ENCODE measurements at places on chromosomes 3 and 15. TPM values are rescaled to one million over a fixed set of nuclear protein-coding genes. Genes with fewer than 3 reads are reported as not detected.

The GPR176 gene
- total RNA-seq = 8.0 TPM

The GOLGA8N gene
- 0.87 TPM for total RNA-seq

The KIF23 gene
- total RNA-seq = 5.3 TPM

The OSTN gene
- total RNA-seq = not detected

The PLA2G4F gene
- not detected for total RNA-seq

All from dermis lymphatic vessel endothelial cell (primary cell).